NCI-H524 treated with DMSO at 0.1 percent for 48 hours (cell line): ENCODE measurements at places on chromosomes 2 and 18.

DNA sequence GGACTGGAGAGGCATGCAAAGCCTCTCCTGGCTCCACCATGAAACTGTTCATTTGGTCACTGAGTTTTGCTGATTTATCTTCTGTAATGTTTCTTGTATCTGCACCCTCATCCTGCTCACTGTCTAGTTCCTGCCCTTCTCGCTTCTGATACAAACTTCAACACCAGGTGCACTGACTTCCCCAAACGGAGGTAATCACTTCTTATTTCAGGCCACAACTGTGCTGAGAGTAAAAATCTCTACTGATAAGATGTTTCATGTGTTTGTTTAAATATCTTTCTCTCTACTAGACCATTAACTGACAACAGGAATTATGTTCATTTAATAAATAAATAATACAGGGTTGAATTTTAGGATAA is 10.9 kb upstream of the NT5C1B start:
- DNase-seq: no peak

DNA sequence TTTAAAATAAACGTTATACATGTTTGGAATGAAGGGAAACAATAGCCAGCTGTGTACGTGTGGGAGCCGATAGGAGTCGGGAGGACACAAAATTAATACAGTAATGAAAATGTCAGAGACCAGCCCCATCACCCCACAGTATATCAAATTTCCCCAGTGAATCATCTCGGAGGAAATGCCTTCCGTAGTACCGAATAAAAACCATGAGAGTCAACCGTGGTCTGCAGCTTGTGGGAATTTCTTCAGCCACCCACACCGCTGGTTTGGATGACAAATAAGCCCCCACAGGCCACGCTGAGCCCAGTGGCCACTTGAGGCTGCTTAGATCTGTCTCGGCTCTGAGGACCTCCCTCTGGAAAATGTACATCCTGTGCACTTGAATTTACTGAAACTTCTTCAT is 133.7 kb downstream of the COL6A3 start:
- DNase-seq: no peak

- DNase-seq: no peak
Observed at GRCh38 chr2:58428096-58429013, 187.2 kb upstream of the FANCL start.

GRCh38 chr2:80102026-80102425 is 202.5 kb downstream of the LRRTM1 start:
- no peak for DNase-seq

DNA sequence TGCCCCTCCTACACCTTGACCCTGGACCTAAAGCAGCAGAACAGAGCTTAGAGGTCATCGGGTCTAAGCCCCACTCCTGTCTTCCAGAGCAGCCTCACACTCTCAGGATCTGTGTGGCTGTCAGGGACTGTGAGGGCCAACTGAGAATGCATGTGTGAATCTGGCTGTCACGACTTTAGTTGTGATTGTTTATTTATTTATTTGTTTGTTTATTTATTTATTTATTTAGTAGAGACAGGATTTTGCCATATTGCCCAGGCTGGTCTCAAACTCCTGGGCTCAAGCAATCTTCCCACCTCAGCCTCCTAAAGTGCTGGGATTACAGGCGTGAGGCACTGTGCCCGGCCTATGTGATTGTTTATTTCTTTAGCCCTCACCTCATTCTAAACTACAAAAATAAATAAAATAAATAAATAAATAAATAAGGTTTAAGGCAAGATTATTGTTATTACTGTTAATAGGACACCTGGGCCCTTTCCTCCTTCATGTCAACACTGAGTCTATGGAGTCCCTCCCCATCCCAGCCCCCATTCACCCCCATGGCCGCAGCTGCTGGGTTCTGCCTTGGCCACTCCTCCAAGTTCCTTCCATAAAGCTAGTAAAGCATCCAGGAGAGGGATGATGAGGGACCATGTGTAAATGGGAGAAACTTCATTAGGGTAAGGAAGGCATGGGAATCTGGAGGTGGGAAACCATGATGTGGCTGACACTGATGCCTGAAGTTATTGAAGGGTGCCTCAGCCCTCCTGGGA is 39.9 kb upstream of the EDAR start:
- no peak for DNase-seq

DNA sequence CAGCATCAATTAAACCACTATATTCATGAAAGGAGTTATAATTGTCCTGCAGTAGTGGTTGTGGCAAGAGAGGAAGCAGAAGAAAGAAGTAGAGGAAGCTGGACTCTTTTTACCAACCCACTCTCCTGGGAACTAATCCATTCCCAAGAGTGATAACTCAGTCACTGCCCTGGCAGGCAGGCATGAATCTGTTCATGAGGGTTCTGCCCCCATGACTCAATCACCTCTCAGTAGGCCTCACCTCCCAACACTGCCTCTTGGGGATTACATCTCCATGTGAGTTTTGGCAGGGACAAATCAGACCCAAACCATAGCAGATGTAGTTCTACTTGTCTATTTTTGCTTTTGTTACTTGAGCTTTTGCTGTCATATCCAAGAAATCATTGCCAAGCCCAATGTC is 232.7 kb upstream of the MAP2 start:
- DNase-seq: no peak

GRCh38 chr2:174338671-174339560 is 4.2 kb downstream of the SP9 start:
- no peak for DNase-seq

DNA sequence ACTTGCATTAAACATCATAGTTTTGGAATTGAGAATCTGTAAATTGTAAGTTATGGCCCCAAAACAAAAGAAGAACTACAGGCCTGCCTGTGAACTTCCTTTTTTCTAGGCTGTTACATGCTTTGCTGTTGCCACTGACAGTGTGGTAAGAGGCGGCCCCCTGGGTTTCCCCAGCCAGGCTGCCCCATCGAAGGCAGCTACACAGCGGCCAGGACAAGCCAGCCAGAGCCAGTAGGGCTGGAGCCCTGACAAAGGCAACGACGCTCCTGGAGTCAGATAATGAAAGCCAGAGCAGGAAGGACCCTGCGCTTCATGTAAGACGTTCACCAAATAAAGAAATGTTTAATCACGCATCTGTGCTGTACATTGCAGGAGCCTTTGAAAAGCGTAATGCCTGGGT is 55.0 kb downstream of the ANKRD44 start:
- DNase-seq: no peak

DNA sequence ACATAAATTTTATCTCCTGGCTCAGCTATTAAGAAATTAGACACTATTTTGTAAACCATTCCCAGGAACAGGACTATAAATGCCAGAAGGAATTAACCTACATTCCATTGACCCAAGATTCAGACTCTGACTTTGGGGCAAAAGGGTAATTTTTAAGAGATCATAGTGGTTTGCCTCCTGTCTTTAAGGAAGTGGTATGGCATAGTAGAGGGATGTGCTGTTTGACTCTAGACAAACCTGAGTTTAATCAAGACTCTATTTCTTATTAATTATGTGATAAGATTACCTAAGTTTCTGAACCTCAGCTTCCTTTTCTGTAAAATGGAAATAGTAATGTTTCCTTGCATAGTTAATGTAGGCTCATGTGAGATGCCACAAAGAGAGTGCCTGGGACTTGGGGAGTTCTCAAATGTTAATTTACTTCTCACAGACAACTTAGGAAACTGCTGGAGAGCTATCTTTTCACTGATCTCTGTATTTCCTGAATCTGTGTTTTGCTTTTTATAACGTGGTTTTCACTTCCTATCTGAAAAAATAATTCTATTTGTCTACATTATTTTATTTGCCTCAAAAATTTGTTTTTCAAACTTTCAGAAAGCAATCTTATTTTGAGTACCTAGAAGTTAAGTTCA is 11.9 kb upstream of the SLC40A1 start:
- DNase-seq: no peak

DNA sequence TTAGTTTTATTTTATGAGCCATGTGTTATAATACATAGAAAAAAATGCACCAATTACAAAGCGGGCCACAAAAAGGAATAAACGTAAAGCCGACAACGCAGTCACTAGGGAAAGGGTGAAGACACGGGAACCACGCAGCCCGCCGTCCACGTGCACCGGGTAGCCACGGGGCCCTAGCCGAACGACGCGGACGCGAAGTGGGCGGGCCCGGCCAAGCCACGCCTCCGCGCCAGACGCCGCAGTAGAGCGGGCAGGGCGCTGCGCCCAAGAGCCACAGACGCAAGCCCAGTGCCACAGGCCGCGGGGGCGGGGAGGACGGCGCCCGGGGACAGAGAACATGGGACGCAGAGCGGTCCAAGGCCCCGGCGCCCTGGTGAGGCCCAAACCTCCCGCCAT is at the start of gene DUSP28:
TSS of gene DUSP28 (plus strand) at position 274 of the 396 bp plus-strand sequence. CDS start 328 bp downstream, outside the sequence.
- peak; percentile 36 for DNase-seq

GRCh38 chr2:205002390-205002789 is 457.1 kb downstream of the PARD3B start:
- no peak for DNase-seq

DNA sequence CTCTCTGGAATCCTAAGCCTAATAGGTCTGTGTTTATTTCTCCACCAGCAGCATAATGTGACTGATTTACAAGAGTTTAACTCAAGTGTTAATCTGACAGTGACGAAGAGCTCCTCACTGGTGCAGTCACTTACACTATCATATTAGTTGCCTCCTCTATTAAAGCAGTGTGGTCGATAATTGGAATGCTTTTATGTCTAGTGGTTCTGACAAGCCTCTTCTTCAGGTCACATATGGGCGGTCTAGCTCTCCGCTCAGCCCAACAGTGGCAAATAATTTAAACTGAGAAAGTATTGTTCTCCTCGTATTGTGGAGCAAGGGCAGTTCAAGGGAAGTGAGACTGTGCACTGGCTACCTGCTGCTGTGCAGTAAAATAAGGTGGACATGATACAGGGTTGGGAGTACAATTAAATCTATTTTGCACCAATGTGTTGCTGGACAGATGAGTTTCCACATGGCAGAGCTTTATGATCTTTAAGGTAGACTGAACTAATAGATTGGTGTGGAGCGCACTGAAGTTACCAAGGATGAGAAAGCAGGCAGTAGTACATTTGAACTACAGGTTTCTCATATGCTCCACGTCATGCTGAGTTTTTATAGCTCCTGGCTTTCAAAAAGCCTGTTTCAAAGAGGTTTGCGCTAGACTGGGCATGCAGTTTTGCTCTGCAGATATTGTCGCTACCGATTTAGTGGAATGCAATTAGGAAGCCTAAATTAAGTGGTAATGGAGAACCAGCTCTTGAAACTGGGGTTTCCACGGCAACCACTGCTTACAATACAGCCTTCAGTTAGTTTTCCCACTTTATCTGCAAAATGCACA is 151.7 kb upstream of the POU3F3 start:
- DNase-seq: peak; percentile 59

DNA sequence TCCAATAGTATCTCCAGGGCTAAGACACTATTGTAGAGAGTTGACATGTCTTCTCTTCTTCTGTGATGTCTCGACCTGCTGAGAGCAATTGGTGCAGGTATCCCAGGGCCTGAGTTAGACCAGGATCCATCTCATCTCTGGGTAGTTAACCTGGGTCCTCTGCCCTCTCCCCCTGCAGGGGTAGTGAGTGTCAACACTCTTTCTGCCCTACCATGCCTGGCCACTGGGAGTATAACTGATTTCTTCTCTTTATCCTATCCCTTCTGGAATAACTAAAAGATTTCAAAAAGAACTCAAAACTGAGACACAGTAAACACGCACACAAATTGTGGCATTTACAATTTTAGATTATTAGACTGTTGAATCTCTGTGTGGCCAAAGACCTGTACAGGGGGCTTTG is 20.8 kb upstream of the SIX3 start:
- DNase-seq: no peak

- DNase-seq: no peak
Observed at GRCh38 chr18:10113121-10114022, 199.6 kb downstream of the VAPA start.

GRCh38 chr2:65937379-65938160 is 497.4 kb upstream of the MEIS1 start:
- DNase-seq: no peak

GRCh38 chr2:173307293-173307692 is 47.4 kb upstream of the CDCA7 start:
- DNase-seq: no peak

DNA sequence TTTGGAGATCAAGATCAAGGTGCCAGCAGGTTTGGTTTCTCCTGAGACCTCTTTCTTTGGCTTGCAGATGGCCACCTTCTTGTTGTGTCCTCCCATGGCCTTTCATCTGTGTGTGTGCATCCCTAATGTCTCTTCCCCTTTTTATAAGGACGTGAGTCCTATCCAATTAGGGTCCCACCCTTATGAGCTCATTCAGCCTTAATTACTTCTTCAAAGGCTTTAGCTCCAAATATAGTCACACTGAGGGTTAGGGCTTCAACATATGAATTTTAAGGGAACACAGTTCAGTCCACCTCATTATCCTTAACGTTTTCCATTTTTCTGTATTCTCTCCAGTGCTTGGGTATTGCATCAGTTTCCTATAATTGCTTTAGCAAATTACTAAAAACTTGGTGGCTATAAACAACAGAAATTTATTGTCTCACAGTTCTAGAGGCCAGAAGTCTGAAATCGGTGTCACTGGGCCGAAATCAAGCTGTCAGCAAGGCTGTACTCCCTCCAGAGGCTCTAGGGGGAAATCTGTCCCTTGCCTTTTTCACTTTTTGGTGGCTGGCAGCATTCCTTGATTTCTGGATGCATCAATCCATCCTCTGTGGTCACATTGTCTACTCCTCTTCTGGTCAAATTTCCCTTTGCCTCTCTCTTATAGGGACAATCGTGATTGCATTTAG is 34.1 kb downstream of the CDC42EP3 start:
- no peak for DNase-seq

DNA sequence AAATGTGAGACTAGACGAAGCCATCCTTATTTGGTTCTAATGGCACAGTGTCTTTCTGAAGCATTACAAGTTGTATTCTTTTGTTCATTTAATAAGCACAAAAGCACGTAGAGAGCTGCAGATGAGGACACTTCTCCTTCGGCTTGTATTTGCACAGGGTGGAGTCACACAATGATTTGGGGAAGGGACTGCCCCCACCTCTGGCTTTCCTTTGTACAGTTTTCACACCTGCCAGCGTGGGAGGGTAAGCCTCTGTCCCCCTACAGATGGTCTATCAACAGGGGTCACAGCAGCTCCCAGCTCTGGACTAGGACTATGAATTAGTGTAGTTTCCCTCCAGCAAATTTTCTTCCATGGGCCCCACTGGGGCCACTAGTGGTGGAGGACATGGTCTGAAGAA is 108.2 kb upstream of the KLHL14 start:
- DNase-seq: no peak

- no peak for DNase-seq
Observed at GRCh38 chr18:31050635-31051034, 8.1 kb upstream of the DSC3 start.

DNA sequence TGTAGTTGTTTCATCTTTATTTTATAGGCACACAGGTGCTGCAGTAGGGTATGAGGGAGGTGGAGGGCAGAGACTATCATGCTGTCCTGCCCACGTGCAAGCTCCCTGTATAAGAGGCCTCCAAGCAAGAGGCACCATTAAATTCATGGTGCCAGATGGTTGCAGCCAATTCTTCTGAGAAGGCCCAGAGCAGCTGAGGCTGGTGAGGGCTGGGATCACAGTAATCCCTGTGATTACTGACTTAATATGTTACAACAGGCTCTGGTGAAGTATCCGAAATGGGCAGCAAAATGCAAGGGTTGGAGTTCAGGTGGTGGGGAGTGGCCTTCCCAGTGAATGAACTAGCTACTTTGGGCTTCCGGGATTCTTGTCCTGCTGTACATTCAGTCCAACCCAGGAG is 191.9 kb upstream of the SMAD2 start:
- peak; percentile 90 for DNase-seq

- DNase-seq: no peak
Observed at GRCh38 chr2:133365117-133365516, 203.1 kb downstream of the NCKAP5 start.

GRCh38 chr18:26700728-26701127 is 152.4 kb upstream of the KCTD1 start:
- no peak for DNase-seq

- DNase-seq: no peak
Observed at GRCh38 chr2:137172162-137172561, 406.8 kb downstream of the THSD7B start.

GRCh38 chr18:63986885-63987284 is 17.0 kb downstream of the SERPINB8 start:
- DNase-seq: no peak
